ENCODE measurements at places on chromosomes 1 and 21.

- DNase-seq = no peak
Measured at GRCh38 chr1:84972377-84972987, 24.4 kb downstream of the MCOLN2 start.

DNA sequence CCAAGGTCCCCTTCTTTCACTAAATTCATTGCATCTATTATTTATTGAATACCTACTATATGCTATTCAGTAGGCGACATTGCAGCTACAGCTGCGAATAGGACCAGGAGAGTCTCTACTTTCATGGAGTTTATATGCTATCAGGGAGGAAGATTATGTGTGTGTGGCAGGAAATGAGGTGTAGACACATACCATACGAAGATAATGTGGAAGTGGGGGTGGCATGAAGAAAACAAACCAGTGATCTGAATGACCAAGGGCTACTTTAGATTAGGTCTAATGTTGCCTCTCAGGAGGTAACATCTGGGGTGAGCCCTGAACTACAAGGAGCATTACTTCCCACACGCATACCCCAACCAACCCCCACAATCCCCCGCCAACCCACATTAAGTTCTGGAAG lies 1.0 kb upstream of the PPIH start:
- no peak for DNase-seq

- DNase-seq = no peak
Measured at GRCh38 chr1:29966526-29967045, 730.3 kb downstream of the PTPRU start.

DNA sequence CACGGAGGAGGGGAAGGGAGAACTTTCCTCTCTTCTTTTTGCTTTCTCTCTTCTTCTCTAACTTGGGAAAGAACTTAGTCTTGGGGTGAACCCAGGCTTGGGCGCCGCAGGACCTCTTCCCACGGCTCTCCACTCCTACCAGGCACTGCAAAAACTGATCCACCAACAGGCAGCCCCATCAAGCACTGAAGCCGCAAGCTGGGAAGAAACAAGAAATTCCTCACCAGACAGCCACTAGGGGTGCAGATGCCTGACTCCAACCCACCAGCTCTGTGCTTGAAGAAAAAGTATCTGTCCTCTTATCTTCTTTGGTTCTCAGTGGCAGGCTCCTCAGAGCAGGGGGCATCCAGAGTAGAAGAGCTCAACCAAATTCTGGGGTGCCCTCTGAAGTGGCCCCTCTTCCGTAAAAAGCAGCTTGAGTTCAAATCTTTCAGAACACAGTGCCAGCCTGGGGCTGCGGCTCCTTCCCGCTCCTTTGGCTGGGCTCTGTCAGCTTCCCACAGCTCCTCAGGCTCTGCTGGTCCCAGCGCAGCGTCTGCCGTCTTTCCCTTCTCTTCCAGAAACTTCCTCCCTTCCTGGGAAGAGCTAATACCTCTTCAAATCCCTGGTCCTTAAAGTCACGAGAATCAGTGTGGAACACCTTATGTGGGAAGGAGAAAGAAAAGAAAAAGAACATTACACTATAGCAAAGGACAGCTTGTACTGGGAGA lies 2.4 kb downstream of the SLC41A1 start:
- no peak for DNase-seq

DNA sequence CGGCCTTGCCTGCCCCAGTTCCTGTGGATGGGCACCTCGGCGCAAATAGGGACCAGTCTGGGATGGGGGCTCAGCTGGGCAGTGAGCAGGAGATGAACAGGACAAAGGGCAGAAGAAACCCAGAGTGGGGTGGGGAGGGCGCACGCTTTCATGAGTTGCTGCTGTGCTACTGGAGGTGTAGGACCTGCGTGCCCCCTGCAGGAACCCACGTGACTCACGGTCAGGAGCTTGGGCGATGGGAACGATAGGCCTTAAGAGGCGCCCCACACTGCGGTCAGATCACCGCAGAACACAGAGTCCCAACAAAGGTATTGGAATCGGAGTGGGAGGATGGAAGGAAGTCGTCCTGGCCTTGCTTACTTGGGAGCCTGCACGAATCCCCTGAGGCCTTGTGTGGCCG lies 17.2 kb downstream of the PRDM15 start:
- no peak for DNase-seq

DNA sequence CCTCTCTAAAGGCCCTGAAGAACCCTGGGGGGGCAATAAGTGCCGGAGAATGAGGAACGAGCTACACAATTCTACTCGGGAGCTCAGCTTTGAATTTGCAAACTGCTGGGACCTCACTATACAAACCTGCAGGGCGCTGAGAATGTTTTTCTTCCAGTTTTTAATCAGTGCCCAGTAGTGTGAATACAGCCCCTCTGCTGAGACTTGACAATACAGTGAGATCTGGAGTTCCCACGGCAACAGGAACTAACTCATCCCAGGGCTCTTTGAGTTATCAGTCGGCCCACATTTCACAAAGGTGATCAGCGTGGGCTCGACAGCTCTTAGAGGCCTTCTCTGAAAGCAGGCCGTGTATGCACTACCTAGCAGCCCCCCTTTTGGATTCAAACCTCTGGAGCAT lies 41.7 kb downstream of the TMEM53 start:
- no peak for DNase-seq

GRCh38 chr1:197919346-197920066 lies 2.3 kb downstream of the LHX9 start:
- no peak for DNase-seq

- no peak for DNase-seq
Measured at GRCh38 chr1:46767649-46768282, 31.1 kb upstream of the CYP4B1 start.

GRCh38 chr1:66452982-66453381 lies 81.0 kb upstream of the SGIP1 start:
- no peak for DNase-seq

- DNase-seq = no peak
Measured at GRCh38 chr1:230879778-230880177, 11.5 kb upstream of the C1orf198 start.

DNA sequence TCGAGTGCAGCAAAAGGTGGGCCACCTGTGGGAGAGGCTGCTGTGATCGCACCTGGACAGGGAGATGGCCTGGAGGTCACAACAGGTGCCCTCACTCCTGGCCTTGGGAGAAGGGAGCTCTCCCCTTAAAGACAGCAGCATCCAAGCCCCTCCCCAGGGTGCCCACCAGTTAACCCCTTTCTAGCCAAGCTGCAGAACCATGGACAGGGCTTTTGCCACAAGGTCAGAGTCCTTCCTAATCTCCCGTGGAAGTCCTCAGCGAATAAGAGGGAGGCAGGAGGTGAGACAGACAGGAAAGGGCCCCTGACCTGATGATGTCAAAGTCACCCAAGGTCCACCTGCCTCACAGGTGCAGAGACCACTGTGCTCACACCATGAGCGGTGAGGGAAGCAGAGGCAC lies 1.7 kb downstream of the CNTN2 start:
- no peak for DNase-seq

DNA sequence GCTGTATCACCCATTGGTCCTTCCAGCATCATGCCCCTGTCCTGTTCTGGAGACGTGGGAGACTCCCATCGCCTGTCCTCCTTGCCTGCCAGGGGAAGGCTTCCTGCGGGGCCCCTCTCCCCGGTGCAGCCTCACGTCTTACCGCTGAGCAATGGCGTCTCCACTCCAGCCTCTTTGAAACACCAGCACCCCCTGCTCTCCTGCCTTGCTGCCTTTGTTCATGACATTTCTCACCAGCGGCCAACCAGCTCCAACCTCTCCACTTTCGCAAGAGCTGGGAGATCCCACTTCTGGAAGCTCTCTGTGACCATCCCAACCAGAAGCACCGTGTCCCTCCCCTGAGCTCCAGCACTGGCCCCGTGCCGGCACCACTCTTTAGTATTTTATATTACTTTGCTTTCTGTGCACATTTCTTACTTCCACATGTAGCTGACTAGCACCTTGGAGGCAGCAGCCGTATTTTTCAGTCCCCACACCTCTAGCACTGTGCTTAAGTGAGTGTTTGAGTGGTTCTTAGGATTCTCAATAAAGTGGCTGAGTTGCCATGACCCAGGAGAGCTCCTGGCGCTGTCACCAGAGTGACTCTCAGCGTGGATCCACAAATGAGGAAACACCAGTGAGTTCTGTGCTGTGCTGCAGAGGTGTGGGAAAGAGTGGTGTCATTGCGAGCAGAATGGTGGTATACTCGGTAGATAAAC lies 83.5 kb downstream of the ATP5PO start:
- DNase-seq = no peak

- DNase-seq = no peak
Measured at GRCh38 chr1:28416509-28417194, 47.1 kb downstream of the PHACTR4 start.

- no peak for DNase-seq
Measured at GRCh38 chr1:193827516-193827915, 641.1 kb upstream of the B3GALT2 start.

DNA sequence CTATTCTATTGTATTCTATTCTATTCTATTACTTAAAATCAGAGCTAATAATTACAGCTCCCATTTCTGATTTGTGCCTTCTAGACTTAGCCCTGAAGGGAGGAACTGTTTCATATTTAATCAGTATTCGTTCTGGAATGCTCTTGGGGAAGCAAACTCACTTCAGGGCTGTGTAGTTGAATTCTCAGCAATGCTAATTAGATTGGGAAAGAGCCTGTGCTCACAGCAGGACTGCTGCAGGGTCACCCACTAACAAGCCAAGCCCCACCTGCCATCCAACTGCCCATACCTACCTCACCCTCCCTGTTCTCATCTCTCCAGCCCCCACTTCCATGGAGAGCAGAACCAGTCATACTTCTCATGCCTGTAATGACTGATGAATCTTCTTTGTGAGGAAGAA lies 464.2 kb downstream of the PTPRU start:
- no peak for DNase-seq

- DNase-seq = no peak
Measured at GRCh38 chr1:206496131-206496793, 11.1 kb upstream of the RASSF5 start.

GRCh38 chr1:156644146-156644545 lies 2.2 kb downstream of the BCAN start:
- no peak for DNase-seq

- no peak for DNase-seq
Measured at GRCh38 chr1:171873664-171874063, 32.4 kb downstream of the DNM3 start.

DNA sequence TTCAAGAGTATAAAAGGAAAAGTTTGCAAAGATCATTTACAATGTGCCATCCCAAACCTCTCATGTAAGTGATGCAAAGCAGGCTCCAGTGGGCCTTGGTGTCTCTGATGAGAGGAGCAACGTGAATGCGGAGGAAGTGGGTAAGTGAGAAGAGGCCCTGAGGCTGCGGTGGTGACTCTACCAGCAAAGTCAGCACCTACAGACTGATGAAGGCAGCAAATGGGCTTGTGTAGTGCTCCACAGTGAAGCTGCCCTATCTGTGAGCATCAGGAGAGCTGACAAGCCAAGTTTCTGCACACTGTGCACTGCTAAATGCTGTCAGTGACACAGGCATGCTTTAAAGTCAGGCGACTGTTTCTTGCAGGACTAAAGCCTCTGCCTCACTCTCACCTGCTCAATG lies 15.6 kb upstream of the RAP1A start:
- DNase-seq = no peak

- DNase-seq = no peak
Measured at GRCh38 chr1:89759036-89759435, 61.8 kb upstream of the LRRC8D start.

DNA sequence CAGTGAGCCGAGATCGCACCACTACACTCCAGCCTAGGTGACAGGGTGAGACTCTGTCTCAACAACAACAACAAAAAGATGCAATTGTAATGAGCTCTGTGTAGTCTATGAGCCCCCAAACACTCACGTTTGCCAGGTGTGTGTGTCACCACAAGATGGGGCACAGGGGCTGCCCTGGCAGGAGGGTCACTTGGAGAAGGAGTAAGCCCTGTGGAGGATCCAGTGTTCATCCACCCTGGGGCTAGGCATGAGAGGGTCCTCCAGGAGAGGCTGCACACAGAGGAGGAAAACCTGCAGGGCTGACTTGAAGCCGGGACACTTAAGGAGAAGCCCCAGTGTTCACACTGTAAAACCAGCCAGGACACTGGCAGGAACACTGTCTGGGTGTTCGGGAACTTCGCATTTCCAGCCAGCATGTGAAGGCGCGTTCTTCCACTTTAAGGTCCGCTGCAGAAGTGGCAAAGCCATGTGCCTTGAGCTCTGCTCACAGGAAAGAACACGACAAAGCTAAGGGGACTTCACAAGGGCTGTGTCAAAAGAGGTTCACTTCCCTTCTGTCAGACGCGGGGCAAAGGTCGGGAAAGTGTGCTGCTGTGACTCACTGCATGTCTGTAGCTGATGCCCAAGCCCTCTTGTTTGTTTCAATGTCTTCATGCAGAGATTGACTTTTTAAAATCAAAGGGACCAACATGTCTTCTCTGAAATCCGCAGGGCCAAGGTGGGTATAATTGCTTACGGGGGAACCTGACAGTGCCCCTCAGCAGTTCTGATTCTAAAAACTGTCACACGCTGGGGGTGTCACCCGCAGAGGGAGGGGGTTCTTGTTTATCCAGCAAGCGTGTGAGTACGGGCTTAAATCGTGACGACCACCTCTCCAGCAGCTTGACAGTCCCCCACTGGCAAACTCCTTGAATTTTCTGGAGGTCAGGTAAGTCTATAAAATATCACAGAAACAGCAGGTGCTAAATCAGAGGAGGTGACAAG lies 102.8 kb downstream of the RIPK4 start:
- no peak for DNase-seq

- DNase-seq = no peak
Measured at GRCh38 chr1:225514671-225515081, 86.8 kb upstream of the LBR start.

- DNase-seq = peak; percentile 34
Measured at GRCh38 chr1:36703526-36704208, 221.0 kb upstream of the CSF3R start.

- DNase-seq = no peak
Measured at GRCh38 chr1:194930132-194930531, 1678.1 kb downstream of the KCNT2 start.

DNA sequence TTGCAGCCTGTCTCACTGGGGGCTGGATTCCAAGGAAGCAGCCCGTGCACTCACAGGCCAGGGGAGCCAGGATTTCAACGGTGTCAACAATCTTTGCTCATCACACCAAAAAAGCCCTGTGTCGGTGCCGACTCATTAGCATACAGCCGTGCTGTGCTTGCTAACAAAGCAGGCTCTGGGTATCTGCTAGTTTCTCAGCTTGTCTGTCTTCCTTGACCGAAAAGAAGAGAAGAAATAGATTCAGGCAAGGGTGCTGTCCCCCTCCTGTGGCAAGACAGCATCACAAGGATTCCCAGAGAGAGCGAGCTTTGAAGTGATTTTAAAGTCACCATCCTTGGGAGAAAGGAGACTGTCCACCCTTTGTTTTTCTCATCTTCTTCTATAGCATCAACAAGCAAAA lies 214.7 kb downstream of the SDCCAG8 start:
- no peak for DNase-seq

GRCh38 chr1:149993764-149994163 lies 16.8 kb downstream of the OTUD7B start:
- DNase-seq = no peak
